ENCODE measurements at places on chromosomes 13 and 19.

GRCh38 chr13:20118268-20119140 is 42.3 kb downstream of the GJA3 start:
- DNase-seq, result no peak

- DNase-seq, result no peak
Measured at GRCh38 chr13:97313551-97314260, 91.6 kb downstream of the MBNL2 start.

- no peak for DNase-seq
Measured at GRCh38 chr19:468587-469256, 7.9 kb upstream of the SHC2 start.

GRCh38 chr19:8641908-8642547 is 11.6 kb downstream of the NFILZ start:
- DNase-seq, result no peak

DNA sequence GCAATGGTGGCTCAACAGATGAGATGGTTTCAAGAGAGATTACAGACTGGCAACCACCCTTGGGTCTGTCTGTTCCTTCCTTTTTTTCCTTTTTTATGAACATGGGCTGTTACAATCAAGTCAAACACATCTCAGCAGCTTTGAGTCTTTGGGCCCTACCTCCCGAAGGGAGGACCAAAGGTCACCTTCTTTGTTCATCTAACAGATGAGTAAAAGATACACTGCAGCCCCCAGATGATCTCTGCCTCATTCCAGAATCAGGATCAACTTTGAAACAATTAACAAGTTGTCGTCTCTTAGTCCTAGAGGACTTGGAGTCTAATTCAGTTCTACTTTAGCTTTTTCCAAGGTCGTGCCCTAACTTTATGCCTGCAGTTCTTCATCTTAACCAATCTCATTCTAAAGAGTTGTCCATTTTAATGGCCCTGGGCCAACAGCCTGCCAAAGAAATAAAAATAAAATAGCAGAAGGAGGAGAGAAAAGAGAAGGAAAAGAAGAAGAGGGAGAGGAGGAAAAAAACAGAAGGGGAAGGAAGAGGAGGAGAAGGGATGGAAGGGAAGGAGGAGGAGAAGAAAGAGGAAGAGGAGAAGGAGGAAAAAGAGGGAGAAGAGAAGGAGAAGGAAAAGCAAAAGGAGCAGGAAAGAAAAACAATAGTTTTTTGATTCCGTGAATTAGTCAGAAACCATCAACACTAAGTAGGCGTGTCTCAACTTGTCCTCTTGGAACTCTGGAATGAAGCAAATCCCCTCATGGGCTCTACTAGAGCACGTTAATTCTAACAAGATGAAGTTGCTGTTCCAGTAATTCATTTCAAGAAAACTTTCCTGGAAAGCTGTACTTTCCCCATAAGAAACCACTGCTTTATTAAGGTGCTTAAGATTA is 281.2 kb downstream of the FOXO1 start:
- no peak for DNase-seq

GRCh38 chr13:106987427-106987785 is 419.5 kb upstream of the ARGLU1 start:
- no peak for DNase-seq

GRCh38 chr19:11606484-11606883 is 9.2 kb downstream of the ZNF627 start:
- DNase-seq, result no peak

Measured in HS-5 (cell line).